Stomach (tissue), 19 donors: ENCODE measurements at places on chromosomes 12 and 14. TPM values are rescaled to one million over a fixed set of nuclear protein-coding genes. Genes with fewer than 3 reads are reported as not detected.

The POLE2 gene
- total RNA-seq, result 7.6 TPM

The SIX4 gene
- 5.8 TPM for total RNA-seq

The MYF6 gene
- not detected for total RNA-seq

The TOMM20L gene
- not detected for total RNA-seq

The MYF5 gene
- total RNA-seq, result not detected
